ENCODE measurements at places on chromosomes 16 and 17.
A peak's percentile ranks its signal among the peaks of the same experiment; 100 is the strongest.

DNA sequence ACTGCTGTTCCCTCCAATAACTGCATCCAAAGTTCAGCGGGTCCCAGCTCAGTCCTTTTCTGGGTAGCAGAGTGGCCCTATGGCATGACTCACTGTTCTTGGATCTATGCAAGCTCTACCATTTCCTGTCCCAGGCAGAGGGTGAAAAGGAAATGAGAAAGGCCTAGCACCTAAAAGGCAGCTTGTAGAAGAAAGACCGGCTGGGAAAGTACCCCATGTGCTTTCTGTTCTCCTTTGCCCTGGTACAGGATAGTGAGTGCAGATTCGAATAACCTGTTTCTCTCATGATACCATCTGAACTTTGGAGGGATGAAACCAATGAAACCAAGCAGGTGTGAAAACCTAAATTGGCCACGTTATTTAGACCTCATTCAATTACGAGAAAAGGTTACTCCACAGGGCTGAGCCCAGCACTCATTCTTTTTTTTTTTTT, 12.7 kb upstream of the HASPIN start:
- H3K27me3 ChIP-seq, result no peaks in the 10 kb centered on the region
- peak; percentile 89 for DNase-seq
- peak overlapping the region; percentile 77 for H3K4me3 ChIP-seq
- H3K36me3 ChIP-seq, result peaks cover 23% of the 10 kb centered on the region
- H3K4me1 ChIP-seq, result peaks cover 64% of the 10 kb centered on the region

DNA sequence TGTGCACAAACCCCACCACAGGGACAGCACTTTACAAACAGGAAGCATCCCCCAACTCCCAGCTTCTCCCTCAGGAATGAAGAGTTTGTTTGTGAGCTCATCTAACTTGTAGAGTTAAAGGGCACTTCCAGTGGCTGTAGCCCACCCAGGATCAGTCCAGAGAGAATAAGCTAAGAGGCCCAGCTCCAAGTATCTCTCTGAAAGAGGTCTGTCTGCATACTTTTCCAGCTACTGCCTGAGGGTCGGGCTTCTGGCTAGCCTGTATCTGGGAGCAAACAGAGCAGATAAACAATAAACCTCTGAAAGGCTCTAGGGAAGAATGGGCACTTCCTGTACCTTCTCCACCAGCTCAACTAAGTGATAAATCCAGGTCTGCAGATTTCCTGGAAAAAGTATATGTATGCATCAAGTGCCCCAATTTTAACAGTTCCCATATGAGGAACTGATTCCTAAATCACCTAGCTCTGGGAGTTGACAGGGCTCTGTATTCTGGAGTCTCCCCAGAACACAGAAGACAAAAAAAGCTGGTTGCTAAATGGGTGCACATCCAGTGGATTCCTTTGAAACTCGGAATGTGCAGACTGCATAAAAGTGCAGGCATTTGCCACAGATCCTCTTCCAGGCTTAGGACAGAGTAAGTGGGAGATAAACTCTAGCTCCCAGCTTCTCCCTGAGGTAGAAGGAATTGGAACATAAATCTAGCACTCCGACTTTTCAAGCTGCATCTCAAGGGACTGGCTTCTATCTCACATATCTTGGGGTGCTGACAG, 37.1 kb upstream of the MYLK3 start:
- DNase-seq, result no peak
- H3K36me3 ChIP-seq, result peaks cover 16% of the 10 kb centered on the region
- H3K4me3 ChIP-seq, result no peak overlapping the region
- H3K27me3 ChIP-seq, result no peaks in the 10 kb centered on the region

DNA sequence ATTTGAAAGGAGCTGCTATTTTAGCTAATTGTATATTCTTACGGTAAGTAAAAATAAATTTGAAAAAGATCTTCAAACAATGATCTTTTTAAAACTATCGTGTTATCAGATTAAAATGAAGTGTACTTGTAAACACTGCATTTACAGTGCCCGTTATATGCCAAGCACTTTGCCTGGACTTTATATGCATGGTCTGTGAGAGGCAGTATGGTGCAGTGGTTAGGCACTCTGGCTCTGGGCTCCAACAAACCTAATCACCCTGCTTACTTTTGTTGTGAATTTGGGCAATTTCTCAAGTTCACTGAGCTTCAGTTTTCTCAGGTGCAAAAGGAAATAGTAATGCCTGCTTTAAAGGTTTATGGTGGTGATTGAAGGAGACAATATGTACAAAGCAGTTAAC, 1.4 kb downstream of the PMP22 start:
- H3K27ac ChIP-seq, result no peak overlapping the region
- peaks cover 24% of the 10 kb centered on the region for H3K4me1 ChIP-seq
- no peak for DNase-seq
- H3K36me3 ChIP-seq, result no peaks in the 10 kb centered on the region
- H3K27me3 ChIP-seq, result peaks cover 62% of the 10 kb centered on the region
- no peak overlapping the region for H3K4me3 ChIP-seq

DNA sequence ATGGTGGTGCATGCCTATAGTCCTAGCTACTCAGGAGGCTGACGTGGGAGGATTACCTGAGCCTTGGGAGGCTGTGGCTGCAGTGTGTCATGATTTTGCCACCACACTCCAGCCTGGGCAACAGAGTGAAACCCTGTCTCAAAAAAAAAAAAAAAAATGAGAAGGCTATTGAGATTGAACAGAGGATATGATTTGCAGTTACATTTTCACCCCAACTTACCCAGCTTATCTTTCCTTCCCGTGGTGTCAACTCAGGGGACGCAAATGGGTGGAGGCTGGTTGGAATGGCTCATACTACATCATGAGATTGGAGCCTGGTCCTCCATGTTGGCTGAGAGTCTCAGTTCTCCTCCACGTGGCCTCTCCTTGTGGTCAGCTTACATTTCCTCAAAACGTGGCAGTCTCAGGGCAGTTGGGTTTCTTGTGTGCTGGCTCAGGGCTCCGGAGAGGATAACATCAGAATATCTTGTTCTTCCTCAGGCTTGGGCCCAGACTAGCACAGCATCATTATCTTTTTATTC, 17.2 kb upstream of the NSMCE1 start:
- peak overlapping the region; percentile 18 for H3K4me3 ChIP-seq
- no peak for DNase-seq
- H3K27ac ChIP-seq, result peak overlapping the region; percentile 94
- H3K4me1 ChIP-seq, result peaks cover 60% of the 10 kb centered on the region
- no peaks in the 10 kb centered on the region for H3K27me3 ChIP-seq

GRCh38 chr16:1620391-1620790, 8.2 kb downstream of the CRAMP1 start:
- no peak overlapping the region for H3K27ac ChIP-seq
- peaks cover 43% of the 10 kb centered on the region for H3K4me1 ChIP-seq
- H3K4me3 ChIP-seq, result no peak overlapping the region

DNA sequence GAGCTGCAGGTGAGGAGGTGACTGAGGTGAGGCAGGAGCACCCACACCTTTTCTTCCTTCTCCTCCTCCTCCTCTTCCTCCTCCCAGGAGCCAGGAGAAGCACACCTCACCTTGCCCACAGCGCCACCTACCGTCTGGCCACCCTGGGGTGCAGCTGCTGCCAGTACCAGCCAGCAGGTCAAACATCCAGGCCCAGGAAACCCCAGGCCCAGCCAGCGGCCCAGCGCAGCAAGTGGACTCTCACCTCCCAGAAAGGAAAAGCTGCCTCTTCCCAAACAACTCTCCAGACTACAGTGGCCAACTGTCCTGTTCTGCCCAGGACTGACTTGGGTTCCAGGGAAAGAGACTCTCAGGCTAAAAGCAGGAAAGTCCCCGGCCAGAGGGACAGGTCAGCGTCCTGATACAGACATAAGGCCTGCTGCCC, 22.7 kb downstream of the PEMT start:
- DNase-seq, result no peak
- no peak overlapping the region for H3K4me3 ChIP-seq
- no peaks in the 10 kb centered on the region for H3K27me3 ChIP-seq

GRCh38 chr17:44283344-44284023, 15.5 kb upstream of the SLC4A1 start:
- no peak overlapping the region for H3K4me3 ChIP-seq
- no peak for DNase-seq
- no peak overlapping the region for H3K27ac ChIP-seq
- no peaks in the 10 kb centered on the region for H3K36me3 ChIP-seq
- peaks cover 13% of the 10 kb centered on the region for H3K4me1 ChIP-seq

- H3K36me3 ChIP-seq, result peaks cover 21% of the 10 kb centered on the region
- H3K27ac ChIP-seq, result peak overlapping the region; percentile 89
- peaks cover 54% of the 10 kb centered on the region for H3K4me1 ChIP-seq
- peak; percentile 48 for DNase-seq
- no peaks in the 10 kb centered on the region for H3K27me3 ChIP-seq
Measured at GRCh38 chr17:56833057-56833808, 487 bp downstream of the C17orf67 start.

GRCh38 chr17:15509095-15509494, 41.7 kb upstream of the CDRT4 start:
- H3K36me3 ChIP-seq, result peaks cover 37% of the 10 kb centered on the region
- no peaks in the 10 kb centered on the region for H3K27me3 ChIP-seq
- DNase-seq, result no peak
- no peak overlapping the region for H3K27ac ChIP-seq
- H3K4me1 ChIP-seq, result peaks cover 2% of the 10 kb centered on the region

- peaks cover 35% of the 10 kb centered on the region for H3K27me3 ChIP-seq
- H3K27ac ChIP-seq, result no peak overlapping the region
- H3K4me1 ChIP-seq, result no peaks in the 10 kb centered on the region
- no peak overlapping the region for H3K4me3 ChIP-seq
Measured at GRCh38 chr16:23280483-23280967, 21.6 kb upstream of the SCNN1B start.

GRCh38 chr17:9475101-9475658, 100.4 kb downstream of the STX8 start:
- no peaks in the 10 kb centered on the region for H3K27me3 ChIP-seq
- H3K27ac ChIP-seq, result peak overlapping the region; percentile 54
- peaks cover 22% of the 10 kb centered on the region for H3K36me3 ChIP-seq
- no peak overlapping the region for H3K4me3 ChIP-seq
- peaks cover 5% of the 10 kb centered on the region for H3K4me1 ChIP-seq

DNA sequence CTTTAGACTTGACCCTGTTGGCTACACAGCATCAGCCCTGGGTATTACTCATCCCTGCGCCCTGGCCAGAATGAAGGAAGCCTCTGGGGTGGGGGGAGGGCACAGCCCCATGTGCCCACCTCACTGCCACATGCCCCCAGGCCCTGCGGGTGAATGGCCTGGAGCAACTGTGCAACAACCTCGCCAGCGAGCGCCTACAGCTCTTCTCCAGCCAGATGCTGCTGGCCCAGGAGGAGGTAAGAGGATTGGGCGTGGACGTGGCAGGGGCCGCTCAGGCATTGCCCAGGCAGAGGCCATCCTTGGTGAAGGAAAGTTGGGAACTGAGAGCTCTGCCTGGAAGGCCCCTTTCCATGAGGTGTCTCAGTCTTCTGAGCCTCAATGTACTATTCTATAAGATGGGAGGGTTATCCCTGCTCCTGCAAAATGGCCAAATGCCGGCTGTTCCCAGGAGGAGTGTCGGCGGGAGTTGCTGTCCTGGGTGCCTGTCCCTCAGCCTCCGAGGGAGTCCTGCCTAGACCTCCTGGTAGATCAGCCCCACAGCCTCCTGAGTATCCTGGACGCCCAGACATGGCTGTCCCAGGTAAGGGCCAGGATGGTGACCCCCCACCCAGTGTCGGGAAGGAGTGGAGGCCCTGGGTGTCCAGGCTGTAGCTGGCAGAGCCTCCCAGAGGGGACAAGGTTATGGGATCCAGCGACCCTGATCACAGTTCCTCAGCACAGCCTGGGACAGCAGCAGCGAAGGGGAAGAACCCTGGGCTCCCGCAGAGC, 8.9 kb downstream of the MYO15B start:
- peaks cover 4% of the 10 kb centered on the region for H3K36me3 ChIP-seq
- DNase-seq, result no peak
- no peak overlapping the region for H3K27ac ChIP-seq
- H3K4me3 ChIP-seq, result no peak overlapping the region
- peaks cover under 1% of the 10 kb centered on the region for H3K4me1 ChIP-seq

DNA sequence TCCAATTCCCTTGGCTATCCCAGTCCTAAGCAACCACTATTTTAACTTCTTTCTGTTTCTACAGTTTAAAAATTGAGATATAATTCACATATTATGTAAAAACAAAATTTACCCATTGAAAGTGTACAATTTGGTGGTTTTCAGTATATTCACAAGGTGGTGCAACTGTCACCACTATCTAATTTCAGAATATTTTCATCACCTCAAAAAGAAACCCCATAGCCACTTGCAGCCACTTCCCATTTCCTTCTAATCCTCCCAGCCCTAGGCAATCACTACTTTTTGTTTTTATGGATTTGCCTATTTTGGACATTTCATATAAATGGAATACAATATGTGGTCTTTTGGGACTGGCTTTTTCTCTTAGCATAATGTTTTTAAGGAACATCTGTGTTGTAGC, 36.1 kb upstream of the NACA2 start:
- no peak for DNase-seq
- H3K4me3 ChIP-seq, result no peak overlapping the region
- H3K36me3 ChIP-seq, result no peaks in the 10 kb centered on the region
- no peak overlapping the region for H3K27ac ChIP-seq
- no peaks in the 10 kb centered on the region for H3K4me1 ChIP-seq

DNA sequence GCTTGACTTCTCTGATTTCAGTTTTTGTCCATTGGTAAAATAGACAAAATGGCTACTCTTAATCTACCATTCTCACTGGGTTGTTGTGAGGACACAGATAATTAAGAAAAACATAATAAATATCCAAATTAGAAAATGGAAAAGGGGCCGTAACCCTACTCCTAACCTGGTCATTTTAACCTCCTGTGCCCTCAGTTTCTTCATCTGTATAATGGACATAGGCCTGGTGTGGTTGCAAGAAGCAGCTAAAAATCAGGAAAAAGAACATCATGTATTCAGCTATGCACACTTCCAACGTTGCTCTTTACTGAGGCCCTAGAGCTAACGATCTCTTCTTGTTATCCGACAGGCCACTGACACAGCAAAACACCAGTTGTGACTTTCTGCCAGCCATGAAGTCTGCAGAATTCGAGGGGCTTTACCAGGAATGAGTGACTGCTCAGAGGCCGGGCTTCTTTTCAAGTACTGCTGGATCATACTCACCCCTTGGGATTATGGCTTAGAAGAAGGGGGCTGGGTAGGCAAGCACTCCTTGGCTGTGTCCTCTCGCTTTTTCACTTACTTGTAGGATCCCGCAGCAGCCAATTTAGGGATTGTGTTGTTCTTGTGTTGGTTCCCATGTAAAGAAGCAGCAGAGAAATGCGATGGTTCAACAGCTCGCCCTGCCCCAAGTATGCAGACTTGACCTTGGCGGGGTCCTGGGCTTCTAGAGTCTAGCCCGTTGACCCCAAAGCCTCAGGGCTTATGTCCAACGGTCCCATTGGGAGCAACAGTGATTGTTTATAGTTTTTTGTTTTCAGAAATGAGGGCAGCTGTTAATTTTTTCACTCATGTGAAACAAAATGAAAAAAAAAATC, 20.9 kb downstream of the LDAF1 start:
- no peak for DNase-seq
- H3K4me3 ChIP-seq, result no peak overlapping the region
- peaks cover 3% of the 10 kb centered on the region for H3K4me1 ChIP-seq
- H3K36me3 ChIP-seq, result peaks cover 58% of the 10 kb centered on the region
- no peak overlapping the region for H3K27ac ChIP-seq

DNA sequence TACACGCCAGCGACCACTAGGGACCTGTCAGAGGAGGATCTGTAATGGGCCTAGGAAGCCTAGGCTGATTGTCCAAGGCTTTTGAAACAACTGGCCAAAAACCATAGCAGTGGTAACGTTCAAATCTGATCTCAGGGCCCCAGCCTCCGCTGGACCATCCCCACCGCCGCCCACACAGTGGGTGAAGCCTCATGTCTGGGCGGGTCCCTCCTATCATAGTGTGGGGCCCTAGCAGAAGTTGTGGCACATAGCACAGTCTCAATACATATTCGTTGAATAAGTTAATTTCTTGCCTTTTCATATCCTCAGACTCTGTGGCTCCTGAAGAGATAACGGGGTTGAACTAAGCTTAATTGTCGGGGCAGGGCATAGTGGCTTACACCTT, 818 bp downstream of the DPH1 start:
- DNase-seq, result no peak
- peak overlapping the region; percentile 95 for H3K4me3 ChIP-seq
- peak overlapping the region; percentile 87 for H3K27ac ChIP-seq
- peaks cover 34% of the 10 kb centered on the region for H3K27me3 ChIP-seq
- peaks cover 25% of the 10 kb centered on the region for H3K4me1 ChIP-seq

All from stimulated activated naive B cell treated with anti-CD40 and anti-IgM and Interleukin-4, amounts not matched to agents 10 μg/mL and 1 μg/mL and 100 μg/mL, for 72 hours (primary cell).